Activated T-cell treated with anti-CD3 and anti-CD28 coated beads for 24 hours (primary cell): ENCODE measurements at places on chromosomes 13 and 19.

- DNase-seq: no peak
These were observed 182.4 kb downstream of the NUFIP1 start for GRCh38 chr13:44806826-44807225.

DNA sequence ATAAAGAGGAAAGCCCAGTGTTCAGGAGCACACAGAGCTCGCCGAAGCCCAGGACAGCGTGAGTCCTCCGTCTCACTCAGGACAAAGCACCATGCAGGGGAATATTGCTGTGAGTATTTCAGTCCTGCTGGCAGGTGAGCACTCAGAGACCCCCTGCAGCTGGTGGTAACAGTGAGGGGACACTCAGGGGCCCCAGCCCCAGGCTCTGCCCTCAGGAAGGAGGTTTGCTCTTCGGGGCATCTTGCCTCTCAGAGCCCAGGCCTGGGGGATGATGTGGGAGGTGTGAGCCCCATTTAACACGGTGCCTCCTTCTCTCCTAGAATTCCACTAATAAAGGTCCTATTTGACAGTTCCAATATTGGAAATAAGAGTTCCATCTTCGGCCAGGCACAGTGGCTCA is 14.8 kb downstream of the LILRA1 start:
- no peak for DNase-seq

GRCh38 chr19:42555801-42556200 is 27.5 kb upstream of the CEACAM1 start:
- DNase-seq: no peak

- DNase-seq: peak; percentile 44
These were observed 16.9 kb downstream of the FAM187B start for GRCh38 chr19:35211545-35212230.
